Uterus (tissue), 4 donors: ENCODE measurements at places on chromosomes 1 and 21. TPM values are rescaled to one million over a fixed set of nuclear protein-coding genes. Genes with fewer than 3 reads are reported as not detected.
A peak's percentile ranks its signal among the peaks of the same experiment; 100 is the strongest.

DNA sequence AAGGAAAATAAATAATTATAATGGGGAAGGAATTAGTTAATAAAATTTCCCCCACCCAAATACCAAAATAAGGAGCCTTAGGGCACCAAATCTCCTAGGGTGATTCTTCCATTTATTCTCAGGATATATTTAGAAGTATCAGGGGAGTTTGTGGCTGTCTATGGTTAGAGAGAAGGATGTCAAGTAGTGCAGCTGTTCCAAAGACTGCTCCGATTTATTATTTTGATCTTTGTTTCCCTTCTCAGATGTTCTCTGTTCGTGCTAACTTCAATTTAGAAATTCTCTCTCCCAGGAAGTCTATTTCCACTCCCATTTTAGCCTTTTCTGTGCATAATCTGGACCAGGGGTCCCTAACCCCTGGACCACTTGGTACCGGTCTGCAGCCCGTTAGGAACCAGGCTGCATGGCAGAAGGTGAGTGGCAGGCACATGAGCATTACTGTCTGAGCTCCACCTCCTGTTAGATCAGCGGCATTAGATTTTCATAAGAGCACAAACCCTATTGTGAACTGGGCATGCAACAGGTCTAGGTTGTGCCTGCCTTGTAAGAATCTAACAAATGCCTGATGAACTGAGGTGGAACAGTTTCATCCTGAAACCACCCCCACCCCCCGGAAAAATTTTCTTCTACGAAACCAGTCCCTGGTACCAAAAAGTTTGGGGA lies 9.3 kb upstream of the MAST2 start:
- no peak for DNase-seq
- no peak overlapping the region for H3K4me3 ChIP-seq
- no peaks in the 10 kb centered on the region for H3K27me3 ChIP-seq
- no peak overlapping the region for H3K27ac ChIP-seq
- H3K36me3 ChIP-seq, result no peaks in the 10 kb centered on the region
- no peaks in the 10 kb centered on the region for H3K4me1 ChIP-seq

- no peaks in the 10 kb centered on the region for H3K4me1 ChIP-seq
- no peak overlapping the region for H3K4me3 ChIP-seq
- no peaks in the 10 kb centered on the region for H3K36me3 ChIP-seq
- no peak overlapping the region for H3K27ac ChIP-seq
- peak; percentile 5 for DNase-seq
Measured at GRCh38 chr1:29470087-29470787, 233.9 kb downstream of the PTPRU start.

DNA sequence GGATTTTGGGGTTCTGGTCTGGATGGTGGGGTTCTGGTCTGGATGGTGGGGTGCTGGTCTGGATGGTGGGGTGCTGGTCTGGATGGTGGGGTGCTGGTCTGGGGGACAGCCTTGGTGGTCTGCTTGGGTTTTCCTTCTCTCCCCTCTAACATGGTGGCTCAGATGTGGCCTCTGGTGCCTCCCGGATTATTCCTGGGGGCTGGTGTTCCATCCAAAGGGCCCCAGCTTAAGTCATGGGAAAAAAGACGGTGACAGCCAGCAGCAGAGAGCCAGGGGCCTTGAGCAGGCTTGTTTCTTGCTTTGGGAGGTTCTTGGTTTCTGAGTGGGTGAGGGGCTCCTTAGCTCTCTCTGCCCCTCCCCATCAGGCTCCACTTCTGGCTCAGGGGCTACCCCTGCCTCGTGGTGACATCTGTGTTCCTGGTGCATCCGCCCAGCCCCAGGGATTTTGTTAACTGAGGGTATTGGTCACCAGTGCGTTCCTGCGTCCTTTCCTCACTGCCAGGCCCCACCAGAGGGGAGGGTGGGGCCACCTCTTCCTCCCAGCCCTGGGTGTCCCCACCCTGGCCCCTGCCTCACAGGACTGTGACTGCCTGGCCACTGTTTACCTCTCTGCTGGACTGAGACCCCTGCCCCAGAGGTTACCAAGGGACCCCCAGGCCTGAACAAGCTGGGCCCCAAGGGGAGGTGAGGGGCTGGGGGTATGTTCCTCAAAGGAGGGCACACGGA lies 43.2 kb upstream of the ACTRT2 start:
- DNase-seq, result no peak
- no peak overlapping the region for H3K27ac ChIP-seq
- no peaks in the 10 kb centered on the region for H3K36me3 ChIP-seq
- H3K27me3 ChIP-seq, result no peaks in the 10 kb centered on the region

DNA sequence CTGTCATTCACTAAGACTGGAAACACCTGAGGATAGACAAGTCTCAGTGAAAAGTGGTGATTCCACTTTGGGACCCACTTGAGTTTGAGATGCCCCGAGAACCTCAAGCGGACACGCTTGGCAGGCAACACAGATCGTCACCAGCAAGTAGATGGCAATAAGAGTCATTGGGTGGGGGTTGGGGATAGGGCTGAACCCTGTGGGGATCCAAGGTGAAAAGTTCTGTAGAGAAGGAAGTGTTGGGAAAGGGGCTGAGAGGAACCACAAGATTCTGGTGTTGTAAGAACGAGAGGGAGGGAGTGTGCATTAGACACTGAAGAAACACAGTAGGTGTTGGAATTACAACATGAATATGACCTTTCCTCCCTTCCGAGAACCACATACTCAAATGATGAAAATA lies 45.4 kb upstream of the TDRD10 start:
- H3K27me3 ChIP-seq, result no peaks in the 10 kb centered on the region
- no peak overlapping the region for H3K4me3 ChIP-seq
- no peaks in the 10 kb centered on the region for H3K36me3 ChIP-seq
- no peak for DNase-seq
- H3K4me1 ChIP-seq, result no peaks in the 10 kb centered on the region

GRCh38 chr1:21384620-21385019 lies 55.3 kb upstream of the NBPF3 start:
- no peaks in the 10 kb centered on the region for H3K36me3 ChIP-seq
- H3K4me1 ChIP-seq, result no peaks in the 10 kb centered on the region
- no peak overlapping the region for H3K27ac ChIP-seq
- H3K4me3 ChIP-seq, result no peak overlapping the region

DNA sequence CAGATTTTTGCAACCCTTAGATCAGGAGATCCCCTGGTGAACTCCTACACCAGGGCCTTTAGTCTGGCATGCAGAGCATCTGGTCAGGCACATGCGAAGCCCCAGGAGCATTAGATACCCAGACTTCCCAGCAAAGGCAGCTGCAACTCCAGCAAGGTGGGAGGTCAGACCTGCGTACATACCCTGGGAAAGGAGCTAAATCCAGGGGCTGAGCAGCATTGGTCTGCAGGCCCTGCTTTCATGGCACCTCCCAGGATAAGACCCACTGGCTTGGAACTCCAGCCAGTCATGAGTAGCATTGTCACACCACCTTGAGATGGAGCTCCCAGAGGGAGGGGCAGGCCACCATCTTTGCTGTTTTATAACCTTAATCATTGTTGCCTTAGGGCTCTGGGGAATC lies 92.3 kb downstream of the KCNT2 start:
- no peak overlapping the region for H3K4me3 ChIP-seq
- no peaks in the 10 kb centered on the region for H3K4me1 ChIP-seq
- DNase-seq, result no peak

DNA sequence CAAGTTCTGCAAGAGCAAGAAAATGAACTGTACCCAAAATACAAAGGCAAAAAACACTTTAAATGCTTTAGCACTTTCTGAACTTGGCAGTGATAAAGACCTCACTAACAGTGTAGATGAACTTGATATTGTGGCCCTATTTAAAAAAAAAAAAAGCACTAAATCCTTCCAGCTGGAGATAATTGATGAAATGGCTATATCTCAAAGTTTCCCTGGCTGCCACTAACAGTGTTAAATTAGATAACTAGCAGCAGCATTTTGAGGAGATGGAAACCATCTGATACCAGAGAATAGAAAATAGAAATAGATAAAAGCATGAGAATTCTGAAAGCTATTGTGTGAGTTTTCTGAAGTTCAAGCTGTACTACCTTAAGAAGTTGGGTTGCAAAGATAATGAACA lies 317.2 kb downstream of the RWDD3 start:
- no peaks in the 10 kb centered on the region for H3K36me3 ChIP-seq
- no peak overlapping the region for H3K27ac ChIP-seq
- no peaks in the 10 kb centered on the region for H3K4me1 ChIP-seq
- no peak overlapping the region for H3K4me3 ChIP-seq
- no peaks in the 10 kb centered on the region for H3K27me3 ChIP-seq
- no peak for DNase-seq

GRCh38 chr21:24023402-24023801 lies 1583.9 kb downstream of the MRPL39 start:
- DNase-seq, result no peak
- H3K36me3 ChIP-seq, result no peaks in the 10 kb centered on the region
- no peak overlapping the region for H3K4me3 ChIP-seq

- H3K36me3 ChIP-seq, result no peaks in the 10 kb centered on the region
- no peaks in the 10 kb centered on the region for H3K27me3 ChIP-seq
- DNase-seq, result no peak
- no peaks in the 10 kb centered on the region for H3K4me1 ChIP-seq
Measured at GRCh38 chr1:73218995-73219546, 936.7 kb upstream of the NEGR1 start.

GRCh38 chr1:114257554-114257953 lies 103.9 kb upstream of the SYT6 start:
- H3K4me1 ChIP-seq, result no peaks in the 10 kb centered on the region
- DNase-seq, result no peak
- H3K27ac ChIP-seq, result no peak overlapping the region
- no peaks in the 10 kb centered on the region for H3K36me3 ChIP-seq

DNA sequence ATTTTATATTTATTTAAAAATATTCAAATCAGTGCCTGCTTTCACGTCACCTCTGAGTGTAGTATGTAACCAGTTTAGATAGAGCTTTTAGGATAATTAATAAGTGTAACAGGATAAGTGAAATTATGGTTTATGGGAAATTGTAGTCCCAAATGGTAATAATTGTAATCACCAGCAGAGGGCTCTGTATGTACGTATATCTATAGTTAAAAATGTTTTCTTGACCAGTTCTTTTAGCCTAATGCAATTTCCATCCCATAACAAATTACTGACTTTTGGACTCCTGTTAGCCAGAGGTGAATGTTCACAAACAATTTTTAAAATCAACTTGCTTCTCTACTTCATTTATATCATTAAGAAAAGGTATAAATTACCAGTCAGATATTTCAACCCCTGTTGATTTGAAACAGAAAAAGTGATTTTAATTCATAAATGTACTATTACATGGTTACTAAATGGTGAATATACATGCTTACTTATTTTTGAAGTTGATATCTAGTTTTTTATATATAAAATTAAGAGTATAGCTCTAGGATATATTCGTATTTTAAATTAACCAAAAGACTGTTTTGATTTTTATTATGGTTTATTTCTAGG lies 25.3 kb downstream of the SLC30A7 start:
- H3K27me3 ChIP-seq, result no peaks in the 10 kb centered on the region
- H3K27ac ChIP-seq, result no peak overlapping the region
- no peak for DNase-seq
- H3K4me1 ChIP-seq, result no peaks in the 10 kb centered on the region
- no peaks in the 10 kb centered on the region for H3K36me3 ChIP-seq

DNA sequence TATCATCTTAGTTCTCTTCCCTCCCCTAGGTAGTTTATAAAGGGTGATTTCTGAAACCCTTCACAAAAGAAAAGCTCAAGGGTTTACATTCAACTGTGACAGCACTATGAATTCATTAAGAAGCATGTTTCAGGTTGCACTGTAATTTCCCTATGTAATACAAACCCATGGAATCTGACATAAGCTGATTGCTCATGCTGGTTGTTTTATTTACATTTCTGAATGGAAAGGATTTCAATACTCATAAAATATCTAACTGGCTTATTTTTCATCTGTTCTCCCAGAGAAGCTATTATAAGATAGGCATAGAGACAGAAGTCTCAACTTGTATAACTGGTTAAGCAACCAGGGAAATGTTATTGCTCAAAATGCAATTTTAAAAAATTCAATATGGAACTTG lies 20.5 kb downstream of the WNT2B start:
- no peaks in the 10 kb centered on the region for H3K27me3 ChIP-seq
- H3K4me3 ChIP-seq, result no peak overlapping the region
- no peak overlapping the region for H3K27ac ChIP-seq
- no peaks in the 10 kb centered on the region for H3K4me1 ChIP-seq

DNA sequence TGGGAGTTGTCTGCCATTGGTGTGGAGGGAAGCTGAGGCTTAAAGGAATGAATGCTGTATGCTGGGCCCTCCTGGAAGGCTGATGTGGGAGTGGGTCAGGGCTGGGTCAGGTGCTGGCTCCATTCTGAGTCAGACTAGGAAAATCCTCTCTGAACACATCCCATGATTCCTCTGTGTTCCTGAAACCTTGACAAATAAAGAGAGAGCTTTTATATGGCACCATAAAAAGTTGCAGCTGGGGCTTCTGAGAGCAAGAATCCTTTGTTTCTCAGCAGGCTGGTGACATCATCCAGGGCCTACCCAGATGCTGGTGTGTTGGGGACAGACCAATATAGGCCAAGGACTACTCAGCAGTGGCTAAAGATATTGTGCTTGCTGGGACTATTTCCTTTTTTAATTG lies 27.8 kb upstream of the NFASC start:
- peak overlapping the region; percentile 54 for H3K27ac ChIP-seq
- no peak overlapping the region for H3K4me3 ChIP-seq
- no peaks in the 10 kb centered on the region for H3K4me1 ChIP-seq

DNA sequence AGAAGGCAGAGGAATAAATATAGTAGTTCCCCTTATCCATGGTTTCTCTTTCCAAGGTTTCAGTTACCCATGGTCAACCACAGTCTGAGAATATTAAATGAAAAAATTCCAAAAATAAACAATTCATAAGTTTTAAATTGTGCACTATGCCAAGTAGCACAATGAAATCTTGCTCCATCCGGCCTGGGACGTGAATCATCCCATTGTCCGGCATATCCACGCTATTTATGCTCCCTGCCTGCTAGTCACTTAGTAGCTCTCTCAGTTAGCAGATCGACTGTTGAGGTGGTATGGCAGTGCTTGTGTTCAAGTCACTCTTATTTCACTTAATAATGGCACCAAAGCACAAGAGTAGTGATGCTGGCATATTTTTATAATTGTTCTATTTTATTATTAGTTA lies 58.6 kb upstream of the ARHGAP29 start:
- no peak for DNase-seq
- H3K27me3 ChIP-seq, result no peaks in the 10 kb centered on the region
- no peak overlapping the region for H3K27ac ChIP-seq
- no peak overlapping the region for H3K4me3 ChIP-seq
- H3K36me3 ChIP-seq, result no peaks in the 10 kb centered on the region

- DNase-seq, result no peak
- H3K4me1 ChIP-seq, result no peaks in the 10 kb centered on the region
- H3K27me3 ChIP-seq, result no peaks in the 10 kb centered on the region
Measured at GRCh38 chr1:33148615-33149014, 33.2 kb downstream of the TRIM62 start.

GRCh38 chr1:77347646-77348045 lies 65.8 kb downstream of the AK5 start:
- no peak overlapping the region for H3K4me3 ChIP-seq
- H3K27me3 ChIP-seq, result no peaks in the 10 kb centered on the region
- H3K36me3 ChIP-seq, result no peaks in the 10 kb centered on the region
- H3K4me1 ChIP-seq, result no peaks in the 10 kb centered on the region
- no peak for DNase-seq

GRCh38 chr1:93344886-93345632 lies 648 bp upstream of the DR1 start:
- no peaks in the 10 kb centered on the region for H3K36me3 ChIP-seq
- no peaks in the 10 kb centered on the region for H3K27me3 ChIP-seq
- no peak for DNase-seq

GRCh38 chr1:204350857-204351573 lies 8.7 kb downstream of the PLEKHA6 start:
- DNase-seq, result peak; percentile 79
- no peaks in the 10 kb centered on the region for H3K27me3 ChIP-seq
- H3K4me1 ChIP-seq, result peaks cover 27% of the 10 kb centered on the region
- H3K4me3 ChIP-seq, result no peak overlapping the region

S100A9 gene
- total RNA-seq, result 69.7 TPM

RBP7 gene
- total RNA-seq, result 47.1 TPM

DOP1B gene
- 15.1 TPM for total RNA-seq

CELA2A gene
- total RNA-seq, result not detected

ADAMTS5 gene
- 99.7 TPM for total RNA-seq

METTL13 gene
- total RNA-seq, result 23.0 TPM

LUZP1 gene
- total RNA-seq, result 41.4 TPM

ERO1B gene
- total RNA-seq, result 12.6 TPM
